ENCODE measurements at places on chromosomes 5 and 9. TPM values are rescaled to one million over a fixed set of nuclear protein-coding genes. Genes with fewer than 3 reads are reported as not detected.

DNA sequence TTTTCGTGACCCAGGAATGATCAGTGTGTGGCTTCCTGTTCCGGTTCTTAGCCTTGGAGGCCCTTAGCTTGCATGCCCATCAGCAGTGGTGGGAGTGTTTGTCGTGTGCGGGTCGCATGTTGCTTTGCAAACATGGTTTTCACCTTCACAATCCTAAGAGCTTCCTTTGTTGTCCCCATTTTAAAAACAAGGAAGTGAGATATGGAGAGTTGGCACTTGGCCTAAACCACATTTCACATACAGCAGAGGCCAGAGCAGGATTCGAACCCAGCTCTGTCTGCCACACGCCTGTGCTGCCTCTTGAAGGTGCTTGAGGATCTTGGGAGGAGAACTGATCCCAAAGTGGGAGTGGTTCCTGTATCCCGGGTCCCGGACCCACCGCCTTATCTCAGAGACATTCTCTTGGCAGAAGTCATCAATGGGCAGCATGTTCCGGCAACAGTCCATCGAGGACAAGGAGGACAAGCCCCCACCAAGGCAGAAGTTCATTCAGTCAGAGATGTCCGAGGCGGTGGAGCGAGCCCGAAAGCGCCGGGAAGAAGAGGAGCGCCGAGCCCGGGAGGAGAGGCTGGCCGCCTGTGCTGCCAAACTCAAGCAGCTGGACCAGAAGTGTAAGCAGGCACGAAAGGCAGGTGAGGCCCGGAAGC, 38.2 kb upstream of the POMT1 start:
- no peak for DNase-seq

Gene SPATA31C1
- 0.14 TPM for total RNA-seq

GRCh38 chr5:137791387-137791786, 37.2 kb upstream of the HNRNPA0 start:
- DNase-seq: no peak

Gene C5
- 9.5 TPM for total RNA-seq
